ENCODE measurements at places on chromosomes 11 and 22. TPM values are rescaled to one million over a fixed set of nuclear protein-coding genes. Genes with fewer than 3 reads are reported as not detected.

APLNR gene
- total RNA-seq = not detected

LYVE1 gene
- total RNA-seq = not detected

SYT8 gene
- not detected for total RNA-seq

PTS gene
- 28.5 TPM for total RNA-seq

NOX4 gene
- total RNA-seq = not detected

TTC36 gene
- not detected for total RNA-seq

FERMT3 gene
- 203 TPM for total RNA-seq

TREH gene
- total RNA-seq = not detected

HMGXB4 gene
- total RNA-seq = 35.7 TPM
